ENCODE measurements at places on chromosomes 3 and 15. TPM values are rescaled to one million over a fixed set of nuclear protein-coding genes. Genes with fewer than 3 reads are reported as not detected.

GRCh38 chr3:67641451-67641850, 13.0 kb downstream of the SUCLG2 start:
- DNase-seq: no peak
- H3K27me3 ChIP-seq: no peaks in the 10 kb centered on the region
- no peak overlapping the region for H3K27ac ChIP-seq
- H3K36me3 ChIP-seq: peaks cover 43% of the 10 kb centered on the region
- peaks cover 65% of the 10 kb centered on the region for H3K4me1 ChIP-seq
- no peak overlapping the region for H3K4me3 ChIP-seq

GRCh38 chr15:72340366-72340765, 20.4 kb upstream of the CELF6 start:
- H3K27ac ChIP-seq: no peak overlapping the region
- DNase-seq: no peak
- no peaks in the 10 kb centered on the region for H3K4me1 ChIP-seq
- H3K27me3 ChIP-seq: no peaks in the 10 kb centered on the region

DNA sequence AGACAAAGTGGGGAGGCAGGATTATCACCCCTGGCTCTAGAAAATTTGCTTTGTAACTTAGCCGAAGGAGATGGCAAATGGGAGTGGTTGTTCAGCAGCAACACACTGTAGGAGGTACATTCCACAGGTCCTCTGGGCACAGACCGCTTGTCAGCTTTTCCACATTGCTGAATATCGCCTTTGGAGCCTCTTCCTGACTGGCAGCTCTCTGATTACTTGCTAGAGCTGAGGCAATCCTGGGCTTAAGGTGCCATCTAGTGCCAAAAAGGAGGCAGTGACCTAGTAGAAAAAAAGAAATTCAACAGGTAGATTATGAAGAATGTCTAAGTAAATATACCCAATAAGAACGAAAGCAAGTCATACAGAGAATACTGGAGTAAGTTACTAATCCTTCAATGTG, 13.1 kb upstream of the SCN5A start:
- H3K4me1 ChIP-seq: no peaks in the 10 kb centered on the region
- H3K36me3 ChIP-seq: no peaks in the 10 kb centered on the region
- no peak overlapping the region for H3K4me3 ChIP-seq
- H3K27me3 ChIP-seq: peaks cover 17% of the 10 kb centered on the region
- no peak overlapping the region for H3K27ac ChIP-seq

GRCh38 chr3:5184499-5184898, 3.0 kb upstream of the EDEM1 start:
- H3K27me3 ChIP-seq: no peaks in the 10 kb centered on the region
- peak overlapping the region; percentile 26 for H3K27ac ChIP-seq
- H3K36me3 ChIP-seq: peaks cover 16% of the 10 kb centered on the region
- no peak for DNase-seq
- peaks cover 19% of the 10 kb centered on the region for H3K4me1 ChIP-seq

DNA sequence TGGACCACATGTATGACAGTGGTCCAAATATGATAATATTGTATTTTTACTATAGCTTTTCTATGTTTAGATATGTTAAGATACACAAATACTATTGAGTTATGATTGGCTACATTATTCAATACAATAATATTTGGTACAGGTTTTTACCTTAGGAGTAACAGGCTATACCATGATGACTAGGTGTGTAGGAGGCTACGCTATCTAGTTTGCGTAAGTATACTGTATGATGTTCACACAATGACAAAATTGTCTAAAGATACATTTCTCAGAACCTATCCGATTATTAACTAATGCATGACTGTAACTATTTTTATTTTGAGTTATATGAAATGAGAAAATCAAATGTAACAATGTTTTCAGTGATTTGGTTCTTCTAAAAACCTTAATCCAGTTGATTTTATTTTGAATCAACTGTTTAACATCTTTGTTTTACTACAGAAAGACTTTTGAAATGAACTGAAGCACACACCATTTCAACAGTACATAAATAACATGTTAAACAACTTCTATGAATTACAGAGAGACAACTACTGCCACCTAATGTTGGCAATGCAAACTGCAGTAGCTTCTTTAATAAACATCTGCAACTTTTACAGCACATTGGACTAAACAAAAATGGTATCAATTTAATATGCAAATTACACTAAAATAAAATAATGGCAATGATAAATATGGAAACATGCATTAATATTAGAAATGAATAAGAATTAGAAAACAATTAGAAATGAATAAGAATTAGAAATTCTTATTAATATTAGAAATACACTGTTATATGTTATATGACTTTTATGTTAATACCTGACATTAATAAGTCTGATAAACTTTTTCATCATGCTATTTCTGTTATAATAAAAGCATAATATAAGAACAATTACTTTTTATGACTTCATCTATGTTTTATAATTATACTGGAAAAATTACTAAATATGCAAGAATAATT, 255.7 kb downstream of the MBNL1 start:
- H3K4me3 ChIP-seq: no peak overlapping the region
- H3K27ac ChIP-seq: no peak overlapping the region
- DNase-seq: peak; percentile 74
- H3K36me3 ChIP-seq: no peaks in the 10 kb centered on the region

GRCh38 chr3:170256597-170256996, 34.4 kb downstream of the PRKCI start:
- H3K4me3 ChIP-seq: no peak overlapping the region
- peaks cover 41% of the 10 kb centered on the region for H3K4me1 ChIP-seq
- H3K27me3 ChIP-seq: no peaks in the 10 kb centered on the region
- DNase-seq: no peak

GRCh38 chr3:112395896-112396290, 62.9 kb downstream of the CD200 start:
- H3K36me3 ChIP-seq: no peaks in the 10 kb centered on the region
- no peaks in the 10 kb centered on the region for H3K27me3 ChIP-seq
- peaks cover 51% of the 10 kb centered on the region for H3K4me1 ChIP-seq
- H3K27ac ChIP-seq: no peak overlapping the region
- no peak for DNase-seq

DNA sequence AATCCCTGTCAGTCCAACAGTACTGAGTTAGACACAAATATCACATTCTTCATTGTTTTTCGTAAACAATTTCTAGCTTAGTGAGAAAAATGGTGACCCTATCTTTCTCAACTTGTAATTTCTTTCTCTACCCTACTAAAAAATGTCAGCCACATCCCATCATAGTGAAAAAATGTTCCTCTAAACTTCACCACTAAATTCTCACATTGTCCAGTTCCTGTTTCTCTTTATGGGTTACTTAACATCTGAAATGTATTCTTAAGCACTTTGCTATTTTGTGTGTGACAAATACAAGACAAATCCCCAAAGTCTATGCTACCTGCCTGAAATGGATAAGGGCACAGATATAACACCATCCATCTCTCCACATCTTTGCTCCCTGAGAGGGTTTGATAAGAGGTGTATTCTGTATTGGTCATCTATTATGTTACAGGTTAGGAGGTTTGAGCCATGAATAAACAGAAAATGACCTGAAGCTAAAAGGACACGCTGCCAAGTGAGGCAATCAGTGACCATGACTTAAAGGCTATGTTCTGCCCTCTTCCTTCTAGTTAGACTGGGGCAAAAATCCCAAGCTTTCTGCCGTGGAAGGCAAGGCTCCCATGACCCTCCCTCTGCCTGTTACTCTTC, 118.2 kb downstream of the GADL1 start:
- H3K36me3 ChIP-seq: no peaks in the 10 kb centered on the region
- H3K27ac ChIP-seq: no peak overlapping the region
- H3K4me3 ChIP-seq: no peak overlapping the region

- H3K36me3 ChIP-seq: no peaks in the 10 kb centered on the region
- H3K27me3 ChIP-seq: no peaks in the 10 kb centered on the region
- H3K4me1 ChIP-seq: no peaks in the 10 kb centered on the region
- no peak overlapping the region for H3K4me3 ChIP-seq
Observed at GRCh38 chr3:169002689-169003088, 660.8 kb downstream of the MECOM start.

GRCh38 chr3:100419406-100419805, 18.1 kb downstream of the LNP1 start:
- H3K4me1 ChIP-seq: no peaks in the 10 kb centered on the region
- H3K27me3 ChIP-seq: peaks cover 2% of the 10 kb centered on the region
- no peak for DNase-seq

DNA sequence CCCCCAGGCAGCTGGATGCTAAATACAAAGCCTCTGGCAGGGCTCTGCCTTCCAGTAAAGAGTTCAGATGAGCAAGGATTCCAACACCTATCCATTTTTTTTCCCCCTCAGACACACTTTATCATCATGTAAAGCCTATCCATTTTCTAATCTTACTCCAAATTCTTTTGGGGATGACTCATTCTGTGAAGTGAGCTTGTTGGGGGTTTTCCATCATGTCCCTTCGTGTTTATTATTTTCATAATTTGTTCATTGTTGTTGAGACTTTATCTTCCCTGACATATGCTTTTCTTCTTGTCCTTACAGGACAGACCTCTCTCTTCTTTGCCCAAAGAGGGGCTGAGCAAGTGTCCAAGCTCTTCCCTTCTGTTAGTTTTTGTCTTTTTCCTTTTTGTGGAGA, 34.7 kb upstream of the SH3BP5 start:
- H3K4me1 ChIP-seq: peaks cover 17% of the 10 kb centered on the region
- no peak overlapping the region for H3K4me3 ChIP-seq
- DNase-seq: no peak
- peaks cover 2% of the 10 kb centered on the region for H3K27me3 ChIP-seq
- H3K36me3 ChIP-seq: no peaks in the 10 kb centered on the region

GRCh38 chr15:80500021-80500420, 95.8 kb downstream of the ARNT2 start:
- H3K27me3 ChIP-seq: peaks cover 3% of the 10 kb centered on the region
- no peak overlapping the region for H3K27ac ChIP-seq
- no peak for DNase-seq

STXBP5L gene
- total RNA-seq: not detected

MEGF11 gene
- not detected for total RNA-seq

PRSS50 gene
- total RNA-seq: not detected

PCOLCE2 gene
- total RNA-seq: 0.38 TPM

ISL2 gene
- not detected for total RNA-seq

RNF13 gene
- 25.5 TPM for total RNA-seq

FAM227B gene
- 2.8 TPM for total RNA-seq
